C1 segment of cervical spinal cord (tissue), 14 donors: ENCODE measurements at places on chromosomes 5 and 9.
A peak's percentile ranks its signal among the peaks of the same experiment; 100 is the strongest.

- no peak for DNase-seq
Observed at GRCh38 chr9:75983319-75984045, 93.0 kb downstream of the PCSK5 start.

- peak; percentile 21 for DNase-seq
Observed at GRCh38 chr9:130461218-130461630, 16.5 kb downstream of the ASS1 start.

DNA sequence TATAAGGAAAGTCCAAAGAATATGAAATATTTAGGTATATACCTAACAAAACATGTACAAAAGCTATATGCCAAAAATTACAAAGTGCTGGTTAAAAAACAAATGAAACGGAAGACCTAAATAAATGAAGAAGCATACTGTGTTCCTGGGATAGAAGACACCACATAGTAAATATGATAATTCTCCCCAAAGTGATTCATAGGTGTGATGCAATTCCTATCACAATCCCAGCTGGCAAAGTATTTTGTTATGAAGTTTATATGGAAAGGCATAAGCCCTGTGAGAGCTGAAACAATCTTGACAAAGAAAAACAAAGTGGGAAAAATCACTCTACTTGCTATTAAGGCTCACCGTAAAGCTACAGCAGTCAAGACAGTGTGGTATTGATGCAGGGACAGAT lies 2.6 kb upstream of the SMIM23 start:
- DNase-seq, result no peak

DNA sequence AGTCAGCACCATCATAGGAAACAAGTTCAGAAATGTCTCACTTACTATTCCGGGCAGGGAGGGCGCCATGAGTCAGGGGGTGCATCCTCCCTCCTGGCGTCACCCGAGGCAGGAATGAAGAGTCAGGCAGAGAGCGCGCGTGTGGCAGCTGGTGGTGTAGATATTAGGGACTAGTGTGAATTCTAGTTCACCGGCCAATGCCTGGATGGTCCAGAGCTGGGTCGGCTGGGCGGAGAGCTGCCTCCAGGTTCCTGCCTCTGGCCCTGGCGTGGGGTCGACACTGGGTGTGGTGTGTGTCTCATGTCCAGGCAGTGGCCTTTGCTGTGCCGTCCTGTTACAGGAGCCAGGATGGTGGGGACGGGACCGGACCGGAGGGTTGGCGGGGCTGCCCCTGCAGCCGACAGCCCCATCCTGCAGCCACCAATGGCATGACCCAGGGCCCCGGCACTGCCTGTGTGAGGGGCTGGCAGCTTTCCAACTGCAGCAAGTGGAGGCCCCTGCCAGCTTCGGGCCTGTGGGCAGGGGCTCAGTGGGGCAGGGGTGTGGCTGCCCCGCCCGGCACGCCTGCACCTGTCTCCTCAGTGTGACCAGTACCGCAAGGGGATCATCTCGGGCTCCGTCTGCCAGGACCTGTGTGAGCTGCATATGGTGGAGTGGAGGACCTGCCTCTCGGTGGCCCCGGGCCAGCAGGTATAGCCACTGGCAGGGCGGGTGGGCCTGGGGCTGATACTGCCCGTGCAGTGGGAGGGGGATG lies 9.1 kb downstream of the DIPK1B start:
- no peak for DNase-seq

GRCh38 chr9:89342213-89342612 lies 23.9 kb downstream of the SECISBP2 start:
- no peak for DNase-seq

GRCh38 chr9:72415163-72415562 lies 50.2 kb upstream of the ZFAND5 start:
- DNase-seq, result no peak

- peak; percentile 47 for DNase-seq
Observed at GRCh38 chr5:173618927-173619519, 2.6 kb upstream of the BOD1 start.

GRCh38 chr5:150836703-150837102 lies 9.6 kb upstream of the IRGM start:
- no peak for DNase-seq
